Eye (tissue), 1 donor: ENCODE measurements at places on chromosomes 7 and 10.

- no peak for DNase-seq
Measured at GRCh38 chr10:29756451-29756850, 121.7 kb upstream of the SVIL start.

DNA sequence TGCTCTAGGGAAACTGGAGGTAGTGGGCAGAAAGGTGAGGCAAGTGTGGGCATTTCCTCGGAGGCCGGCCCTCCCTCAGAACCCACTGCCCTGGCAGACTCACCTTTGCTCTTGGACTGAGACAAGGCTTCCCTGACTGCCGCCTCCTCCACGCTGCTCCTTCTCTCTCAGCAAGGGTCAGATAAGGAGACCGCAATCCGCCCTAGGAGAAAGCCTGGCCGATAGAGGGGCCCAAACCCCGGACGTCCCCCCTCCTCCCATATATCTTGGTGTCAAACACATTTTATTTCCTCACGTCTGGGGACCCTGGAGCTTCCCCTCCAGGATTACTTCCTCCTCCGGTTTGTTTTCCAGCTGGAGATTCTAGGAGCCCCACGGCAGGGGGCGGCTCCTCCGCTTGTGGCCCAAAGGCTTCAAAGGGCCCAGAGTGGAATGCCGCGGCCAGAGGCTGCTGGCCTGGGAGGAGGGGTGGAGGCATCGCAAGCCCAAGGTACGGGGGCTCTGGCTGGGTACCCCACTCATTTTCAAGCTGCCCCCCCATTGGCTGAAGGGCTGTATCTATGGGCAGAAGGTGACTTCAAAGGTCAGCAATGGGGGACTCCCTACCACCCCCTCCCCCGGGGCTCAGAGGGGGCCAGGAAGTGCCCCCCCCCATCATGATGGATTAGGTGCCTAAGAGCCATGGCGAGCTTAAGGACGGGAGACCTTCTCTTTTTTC, 31.7 kb upstream of the LBX1 start:
- DNase-seq, result no peak

- DNase-seq, result no peak
Measured at GRCh38 chr7:129914536-129915272, 38.1 kb downstream of the UBE2H start.

- no peak for DNase-seq
Measured at GRCh38 chr7:129122078-129122750, 22.3 kb upstream of the TSPAN33 start.
